Mesendoderm (in vitro differentiated cells): ENCODE measurements at places on chromosomes 7 and 10.

- H3K27me3 ChIP-seq = no peaks in the 10 kb centered on the region
- H3K4me3 ChIP-seq = no peak overlapping the region
- no peak overlapping the region for H3K27ac ChIP-seq
Measured at GRCh38 chr7:81925530-81925929, 155.7 kb upstream of the HGF start.

DNA sequence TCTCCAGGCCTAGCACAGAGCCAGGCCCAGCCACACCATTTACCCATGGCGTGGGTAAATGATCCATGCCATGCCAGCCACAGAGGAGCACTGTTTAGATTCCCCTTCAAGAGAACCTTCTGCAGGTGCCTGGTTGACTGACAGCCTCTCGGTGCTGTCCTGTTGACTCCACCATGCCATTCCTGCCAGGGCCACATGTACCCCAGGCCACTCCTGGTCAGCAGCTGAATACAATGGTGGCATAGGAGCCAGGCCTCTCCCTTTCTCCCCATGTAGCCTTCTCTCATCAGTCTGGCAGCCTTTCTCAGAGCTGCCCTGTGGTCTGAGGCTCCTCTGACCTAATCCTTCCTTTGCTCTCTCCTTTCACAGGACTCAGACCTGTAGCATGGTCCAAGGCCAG, 39.2 kb upstream of the GPAM start:
- no peak overlapping the region for H3K4me3 ChIP-seq
- H3K27me3 ChIP-seq = no peaks in the 10 kb centered on the region
- no peaks in the 10 kb centered on the region for H3K4me1 ChIP-seq
- no peak for DNase-seq
- no peak overlapping the region for H3K27ac ChIP-seq

- no peaks in the 10 kb centered on the region for H3K27me3 ChIP-seq
- H3K36me3 ChIP-seq = no peaks in the 10 kb centered on the region
- H3K27ac ChIP-seq = no peak overlapping the region
- no peak for DNase-seq
Measured at GRCh38 chr7:138608275-138608674, 92.9 kb downstream of the SVOPL start.

DNA sequence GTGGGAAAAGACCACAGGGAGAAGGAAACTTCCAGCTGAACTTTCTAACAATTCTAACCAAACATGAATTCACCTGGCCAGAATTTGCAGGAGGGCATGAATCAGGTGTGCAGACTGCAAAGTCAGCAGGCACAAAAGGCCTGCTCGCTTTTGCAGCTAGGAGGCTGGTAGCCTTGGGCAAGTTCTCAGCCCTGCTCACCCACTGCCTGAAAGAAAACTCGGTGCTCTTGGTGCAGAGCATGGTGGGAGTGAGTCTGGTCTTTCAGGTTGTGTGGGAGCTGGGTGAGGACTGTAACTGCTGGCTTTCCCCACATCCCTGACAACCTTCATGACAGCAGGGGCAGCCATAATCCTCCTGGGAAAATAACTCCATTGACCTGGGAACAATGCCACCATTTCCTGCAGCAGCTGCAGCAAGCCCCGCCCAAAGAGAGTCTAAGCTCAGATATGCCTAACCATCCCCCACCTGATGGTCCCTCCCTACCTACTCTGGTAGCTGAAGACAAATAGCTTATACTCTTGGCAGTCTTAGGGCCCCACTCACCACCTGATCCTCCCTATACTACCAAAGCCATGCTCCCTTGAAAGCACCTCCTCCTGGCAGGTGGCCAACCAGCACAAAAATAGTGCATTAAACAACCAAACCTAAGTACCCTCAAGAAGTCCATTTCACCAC, 31.6 kb downstream of the ZNF117 start:
- H3K27me3 ChIP-seq = no peaks in the 10 kb centered on the region
- H3K36me3 ChIP-seq = no peaks in the 10 kb centered on the region
- H3K27ac ChIP-seq = no peak overlapping the region
- DNase-seq = peak; percentile 29
- no peaks in the 10 kb centered on the region for H3K4me1 ChIP-seq
- no peak overlapping the region for H3K4me3 ChIP-seq

GRCh38 chr10:22669163-22669711, 45.1 kb downstream of the PIP4K2A start:
- H3K4me1 ChIP-seq = no peaks in the 10 kb centered on the region
- no peak overlapping the region for H3K27ac ChIP-seq
- H3K4me3 ChIP-seq = no peak overlapping the region
- no peak for DNase-seq
- H3K27me3 ChIP-seq = no peaks in the 10 kb centered on the region
- H3K36me3 ChIP-seq = no peaks in the 10 kb centered on the region

GRCh38 chr7:25727876-25728275, 424.1 kb upstream of the NFE2L3 start:
- peaks cover 10% of the 10 kb centered on the region for H3K4me1 ChIP-seq
- no peak overlapping the region for H3K27ac ChIP-seq
- no peaks in the 10 kb centered on the region for H3K36me3 ChIP-seq
- H3K4me3 ChIP-seq = no peak overlapping the region
- no peaks in the 10 kb centered on the region for H3K27me3 ChIP-seq

GRCh38 chr7:55192723-55193122, 172.4 kb upstream of the LANCL2 start:
- peaks cover 5% of the 10 kb centered on the region for H3K4me1 ChIP-seq
- H3K4me3 ChIP-seq = no peak overlapping the region
- no peak for DNase-seq
- H3K36me3 ChIP-seq = no peaks in the 10 kb centered on the region
